ENCODE measurements at places on chromosomes 7 and 10. TPM values are rescaled to one million over a fixed set of nuclear protein-coding genes. Genes with fewer than 3 reads are reported as not detected.

- no peak for DNase-seq
Measured at GRCh38 chr7:89123871-89124270, 328.3 kb upstream of the TEX47 start.

GRCh38 chr10:60708666-60709065 lies 69.6 kb upstream of the CDK1 start:
- DNase-seq: no peak

The FAM180A gene
- total RNA-seq: 11.4 TPM

DNA sequence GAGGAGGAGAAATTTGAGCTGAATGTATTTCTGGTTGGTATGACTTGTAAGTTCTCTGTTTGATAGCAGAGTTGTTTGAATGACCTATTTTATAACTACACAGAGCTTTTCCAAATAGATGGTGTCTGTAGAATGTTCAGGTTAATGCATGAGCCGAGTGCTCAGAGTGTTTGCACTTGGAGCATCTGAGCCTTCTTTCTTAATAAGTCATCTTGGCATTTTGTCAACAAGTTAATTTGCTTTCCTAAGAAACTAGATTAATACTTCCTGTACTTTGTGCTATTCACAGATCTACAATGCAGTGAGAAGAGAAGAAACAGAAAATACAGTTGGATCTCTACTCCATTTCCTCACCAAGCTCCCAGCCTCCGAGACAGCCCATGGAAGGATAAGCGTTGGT lies 138.2 kb downstream of the PLCE1 start:
- no peak for DNase-seq

- DNase-seq: no peak
Measured at GRCh38 chr10:28497313-28498126, 35.4 kb upstream of the WAC start.

Data from left ventricle myocardium superior (tissue), 1 donor.